ENCODE measurements at places on chromosomes 11 and 22.

GRCh38 chr11:96145163-96145585 is 197.8 kb downstream of the MAML2 start:
- DNase-seq: no peak

GRCh38 chr11:8352876-8353505 is 89.3 kb upstream of the LMO1 start:
- no peak for DNase-seq

DNA sequence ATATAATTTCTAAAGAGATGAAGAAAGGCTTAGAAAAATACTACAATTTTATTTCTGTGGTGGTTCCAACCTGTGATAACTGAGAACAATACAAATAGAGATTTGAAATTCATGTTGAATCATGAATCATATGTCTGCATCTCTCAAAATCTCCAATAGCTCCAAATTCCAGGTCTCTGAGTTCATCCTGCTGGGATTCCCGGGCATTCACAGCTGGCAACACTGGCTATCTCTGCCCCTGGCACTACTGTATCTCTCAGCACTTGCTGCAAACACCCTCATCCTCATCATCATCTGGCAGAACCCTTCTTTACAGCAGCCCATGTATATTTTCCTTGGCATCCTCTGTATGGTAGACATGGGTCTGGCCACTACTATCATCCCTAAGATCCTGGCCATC is at the start of gene OR56B1:
Gene OR56B1, plus strand, starts transcription at position 53 of the 400 bp plus-strand sequence. Its CDS starts 69 bp downstream, at position 122.
- no peak for DNase-seq

GRCh38 chr11:17102462-17102861 is 25.0 kb upstream of the RPS13 start:
- DNase-seq: no peak

GRCh38 chr11:118396097-118396501 is 5.3 kb upstream of the ATP5MG start:
- no peak for DNase-seq

DNA sequence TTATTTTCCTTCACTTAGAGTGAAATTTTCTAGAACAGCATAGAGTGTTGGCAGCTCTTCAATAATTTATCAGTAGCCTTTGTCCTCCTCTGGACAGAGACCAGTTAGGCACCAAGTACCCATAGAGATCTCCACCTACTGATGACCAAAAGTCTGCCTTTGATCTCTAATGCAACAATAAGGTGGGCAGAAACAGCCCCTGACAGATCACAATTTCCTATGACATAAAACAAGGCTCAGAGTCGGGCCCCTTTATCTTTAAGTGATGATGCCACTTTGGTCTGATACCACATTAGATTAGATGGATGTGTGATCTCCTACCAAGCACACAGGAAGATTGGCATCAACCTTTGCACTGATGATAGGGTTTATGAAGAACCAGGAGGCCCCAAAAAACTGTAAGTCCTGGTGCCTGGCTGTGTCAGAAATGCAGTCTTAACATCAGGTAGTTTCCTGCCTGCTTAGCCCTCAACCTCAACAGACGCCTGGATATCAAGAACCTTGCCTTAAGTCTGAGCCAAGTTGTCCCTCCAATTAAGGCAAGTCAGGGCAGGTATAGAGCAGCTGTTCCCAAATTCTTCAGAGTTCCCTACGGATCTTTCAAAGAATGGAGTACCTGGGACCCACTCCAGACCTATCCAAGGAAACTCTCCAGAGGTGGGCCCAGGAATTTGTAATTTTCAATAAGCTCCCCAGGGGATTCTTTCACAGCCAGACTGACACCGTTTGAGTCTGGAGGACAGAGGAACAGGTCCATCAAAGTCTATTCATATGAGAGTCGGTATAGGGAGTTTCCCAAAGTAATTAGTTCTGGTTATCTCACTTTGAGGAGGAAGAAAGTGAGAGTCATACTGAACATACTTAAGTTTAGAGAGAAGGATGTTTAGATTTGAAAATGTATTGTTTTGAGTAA is 30.6 kb upstream of the TMPRSS4 start:
- DNase-seq: no peak

- no peak for DNase-seq
These were observed 59.8 kb upstream of the SEPTIN5 start for GRCh38 chr22:19654338-19654987.

DNA sequence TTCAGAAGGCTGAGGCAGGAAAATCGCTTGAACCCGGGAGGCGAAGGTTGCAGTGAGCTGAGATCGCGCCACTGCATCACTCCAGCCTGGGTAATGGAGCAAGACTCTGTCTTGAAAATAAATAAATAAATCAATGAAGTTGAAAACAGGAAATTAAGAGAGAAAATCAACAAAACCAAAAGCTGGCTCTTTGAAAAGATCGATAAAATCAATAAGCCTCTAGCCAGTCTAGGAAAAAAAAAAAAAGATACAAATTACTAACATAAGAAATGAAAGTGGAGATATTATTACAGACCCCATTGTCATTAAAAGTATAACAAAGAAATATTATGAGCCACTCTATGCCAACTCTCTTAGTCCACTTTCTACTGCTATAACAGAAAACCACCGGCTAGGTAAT is 48.0 kb upstream of the NUP160 start:
- no peak for DNase-seq

GRCh38 chr11:67600324-67601029 is 6.3 kb upstream of the NDUFV1 start:
- DNase-seq: no peak

- no peak for DNase-seq
These were observed 112.3 kb downstream of the DSCAML1 start for GRCh38 chr11:117684731-117685130.

All from RCC 7860 (cell line).